ENCODE measurements at places on chromosomes 13 and 19. TPM values are rescaled to one million over a fixed set of nuclear protein-coding genes. Genes with fewer than 3 reads are reported as not detected.

The GIPC3 gene
- not detected for polyA plus RNA-seq

The ZNF584 gene
- 12.7 TPM for polyA plus RNA-seq

- H3K4me3 ChIP-seq = peak overlapping the region; percentile 61
- peaks cover 18% of the 10 kb centered on the region for H3K4me1 ChIP-seq
- peak; percentile 33 for DNase-seq
- no peaks in the 10 kb centered on the region for H3K36me3 ChIP-seq
- no peak overlapping the region for H3K27ac ChIP-seq
These were observed 4.7 kb upstream of the UBE2M start for GRCh38 chr19:58563034-58563573.

DNA sequence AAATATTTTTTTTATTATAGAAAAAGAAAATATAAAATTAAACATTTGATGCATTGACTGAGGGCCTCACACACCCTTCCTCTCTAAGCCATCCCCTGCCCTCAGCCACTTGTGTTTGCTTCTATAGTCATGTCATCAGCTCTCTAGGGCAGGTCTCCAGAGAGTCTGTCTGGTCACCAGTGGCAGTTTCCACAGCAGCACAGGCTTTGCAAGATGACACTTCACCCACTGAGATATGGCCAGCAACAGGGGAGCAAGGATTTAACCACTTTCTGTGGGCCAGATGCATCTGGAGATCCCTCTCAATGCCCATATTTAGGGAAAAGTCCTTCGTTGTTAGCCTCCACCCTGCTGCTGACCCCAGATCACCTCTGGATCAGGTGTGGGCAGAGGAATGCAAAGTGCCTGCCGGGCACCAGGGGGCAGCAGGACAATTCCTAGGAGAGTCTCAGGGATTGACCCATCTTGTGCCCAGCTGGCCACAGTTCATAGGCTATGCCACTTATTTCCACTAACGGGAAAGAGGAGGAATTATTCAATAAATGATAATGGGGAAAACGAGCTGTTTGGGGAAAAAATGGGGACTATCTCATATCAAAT, 4.8 kb downstream of the ABCC4 start:
- no peak overlapping the region for H3K27ac ChIP-seq
- no peaks in the 10 kb centered on the region for H3K36me3 ChIP-seq
- no peaks in the 10 kb centered on the region for H3K4me1 ChIP-seq

DNA sequence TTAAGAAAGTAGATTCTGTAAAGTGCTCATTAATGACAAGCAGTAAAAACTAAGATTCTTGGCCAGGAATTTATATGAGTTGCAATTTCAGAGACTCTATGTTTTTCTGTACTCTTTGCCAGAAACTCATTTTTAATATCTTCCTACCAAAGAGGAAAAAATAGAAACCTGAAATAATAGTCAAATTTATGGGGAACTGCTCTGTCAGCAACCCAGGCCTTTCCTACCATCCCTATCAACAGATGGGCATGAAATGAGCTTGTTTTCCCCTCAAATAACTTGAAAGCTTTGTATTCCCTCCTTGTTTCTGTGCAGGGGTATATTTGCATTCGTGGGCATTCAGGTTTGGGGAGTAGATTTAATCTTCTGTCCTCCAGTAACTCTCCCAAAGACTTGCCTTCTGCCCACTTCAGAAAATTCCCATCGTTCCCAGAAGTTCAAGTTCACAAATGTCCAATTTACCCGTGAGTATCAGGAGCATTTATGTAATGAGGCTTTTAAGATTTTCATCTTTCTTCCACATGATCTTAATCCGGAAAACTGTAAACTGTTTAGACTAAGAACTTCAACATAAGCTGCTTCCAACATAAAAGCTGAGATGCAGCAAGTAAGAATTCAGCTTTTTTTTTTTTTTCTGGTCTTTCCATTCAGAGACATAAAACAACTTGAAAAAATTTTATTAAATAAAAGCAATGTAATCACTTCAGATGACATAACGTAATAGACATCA, 363.1 kb downstream of the EFNB2 start:
- no peaks in the 10 kb centered on the region for H3K27me3 ChIP-seq
- DNase-seq = no peak
- peaks cover 16% of the 10 kb centered on the region for H3K4me1 ChIP-seq
- H3K27ac ChIP-seq = no peak overlapping the region

DNA sequence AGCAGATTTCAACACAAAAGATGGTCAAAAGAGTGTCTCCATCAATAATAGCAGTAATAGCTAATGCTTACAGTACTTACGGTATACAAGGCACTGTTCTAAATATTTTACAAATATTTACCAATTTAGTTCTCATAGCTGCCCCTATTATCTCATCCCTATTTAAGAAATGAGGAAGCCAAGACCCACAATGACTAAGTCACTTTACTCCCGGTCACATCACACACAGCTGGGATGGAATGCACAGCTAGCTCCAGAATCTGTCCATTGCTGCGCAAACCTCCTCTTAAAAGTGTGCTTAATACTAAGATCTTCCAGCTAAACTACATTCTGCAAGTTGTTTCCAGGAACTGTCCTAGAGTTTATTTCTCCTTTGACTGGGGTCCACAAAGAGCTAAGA, 63.4 kb downstream of the RAP2A start:
- no peaks in the 10 kb centered on the region for H3K4me1 ChIP-seq
- no peak overlapping the region for H3K4me3 ChIP-seq
- H3K27me3 ChIP-seq = no peaks in the 10 kb centered on the region

- no peak overlapping the region for H3K4me3 ChIP-seq
- DNase-seq = no peak
- peaks cover 54% of the 10 kb centered on the region for H3K27me3 ChIP-seq
- H3K4me1 ChIP-seq = no peaks in the 10 kb centered on the region
- no peak overlapping the region for H3K27ac ChIP-seq
- no peaks in the 10 kb centered on the region for H3K36me3 ChIP-seq
These were observed 16.4 kb upstream of the IGFL1 start for GRCh38 chr19:46213156-46213555.

The ZNF728 gene
- polyA plus RNA-seq = not detected

GRCh38 chr13:111947026-111947810, 119.7 kb upstream of the SOX1 start:
- no peaks in the 10 kb centered on the region for H3K4me1 ChIP-seq
- H3K27ac ChIP-seq = no peak overlapping the region
- H3K4me3 ChIP-seq = no peak overlapping the region
- no peak for DNase-seq
- H3K36me3 ChIP-seq = no peaks in the 10 kb centered on the region

- DNase-seq = no peak
- no peaks in the 10 kb centered on the region for H3K27me3 ChIP-seq
- H3K27ac ChIP-seq = no peak overlapping the region
These were observed 8.2 kb downstream of the ZNF677 start for GRCh38 chr19:53246498-53246897.

DNA sequence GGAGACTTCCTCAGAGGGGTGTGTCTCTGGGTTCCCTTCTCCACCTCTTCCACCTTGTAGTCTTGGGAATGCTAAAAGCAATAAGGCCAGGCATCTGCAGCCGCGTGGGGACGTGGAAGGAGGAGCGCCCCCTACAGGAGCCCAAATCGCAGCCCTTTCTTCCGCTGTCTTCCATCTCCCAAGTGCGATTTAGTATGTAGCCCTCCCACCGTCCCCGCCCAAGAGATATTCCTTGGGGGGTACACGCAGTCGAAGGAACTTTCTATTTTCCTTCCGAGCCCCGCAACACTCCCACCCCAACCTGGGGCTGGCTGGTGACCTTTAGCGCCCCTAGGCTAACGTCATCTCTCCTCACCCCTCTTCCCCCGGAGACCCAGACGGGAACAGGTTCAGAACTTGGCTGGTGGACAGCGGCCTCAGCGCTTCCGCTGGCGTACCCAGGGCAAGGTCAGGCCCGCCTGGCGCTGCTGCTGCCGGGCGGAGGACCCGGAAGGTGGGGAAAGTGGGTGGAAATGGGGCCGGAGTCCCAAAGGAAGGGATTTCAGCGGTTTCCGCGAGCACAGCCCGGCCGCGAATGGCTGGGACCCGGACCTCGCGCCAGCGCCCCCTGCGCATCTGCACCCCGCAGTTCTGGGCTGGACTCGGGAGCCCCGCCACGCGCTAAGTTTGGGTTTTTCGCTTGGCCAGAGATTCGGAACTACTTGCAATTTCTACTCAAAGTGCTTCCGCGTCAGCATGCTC, 2.1 kb upstream of the PCDH8 start:
- H3K4me1 ChIP-seq = peaks cover 6% of the 10 kb centered on the region
- H3K27me3 ChIP-seq = peaks cover 28% of the 10 kb centered on the region
- no peaks in the 10 kb centered on the region for H3K36me3 ChIP-seq
- no peak overlapping the region for H3K27ac ChIP-seq

- H3K4me3 ChIP-seq = no peak overlapping the region
- no peaks in the 10 kb centered on the region for H3K27me3 ChIP-seq
- H3K4me1 ChIP-seq = no peaks in the 10 kb centered on the region
- no peaks in the 10 kb centered on the region for H3K36me3 ChIP-seq
- no peak overlapping the region for H3K27ac ChIP-seq
- DNase-seq = no peak
These were observed 82.3 kb upstream of the PDCD5 start for GRCh38 chr19:32498648-32499200.

DNA sequence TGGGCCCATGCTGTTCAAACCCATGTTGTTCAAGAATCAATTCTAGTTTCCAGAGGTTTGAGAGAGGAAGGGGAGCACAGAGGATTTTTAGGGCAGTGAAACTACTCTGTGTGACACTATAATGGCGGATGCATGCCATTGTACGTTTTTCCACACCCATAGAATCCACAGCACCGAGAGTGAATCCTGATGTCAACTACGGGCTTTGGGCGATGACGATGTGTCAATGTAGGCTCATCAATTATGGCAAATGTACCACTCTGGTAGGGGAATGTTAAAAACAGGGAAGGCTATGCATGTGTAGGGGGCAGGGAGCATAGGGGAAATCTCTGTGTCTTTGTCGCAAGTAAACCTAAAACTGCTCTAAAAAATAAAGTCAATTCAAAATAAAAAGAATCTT, 70.7 kb upstream of the UBAC2 start:
- no peaks in the 10 kb centered on the region for H3K27me3 ChIP-seq
- no peak overlapping the region for H3K4me3 ChIP-seq
- H3K4me1 ChIP-seq = peaks cover 8% of the 10 kb centered on the region
- no peak for DNase-seq
- no peaks in the 10 kb centered on the region for H3K36me3 ChIP-seq
- no peak overlapping the region for H3K27ac ChIP-seq

DNA sequence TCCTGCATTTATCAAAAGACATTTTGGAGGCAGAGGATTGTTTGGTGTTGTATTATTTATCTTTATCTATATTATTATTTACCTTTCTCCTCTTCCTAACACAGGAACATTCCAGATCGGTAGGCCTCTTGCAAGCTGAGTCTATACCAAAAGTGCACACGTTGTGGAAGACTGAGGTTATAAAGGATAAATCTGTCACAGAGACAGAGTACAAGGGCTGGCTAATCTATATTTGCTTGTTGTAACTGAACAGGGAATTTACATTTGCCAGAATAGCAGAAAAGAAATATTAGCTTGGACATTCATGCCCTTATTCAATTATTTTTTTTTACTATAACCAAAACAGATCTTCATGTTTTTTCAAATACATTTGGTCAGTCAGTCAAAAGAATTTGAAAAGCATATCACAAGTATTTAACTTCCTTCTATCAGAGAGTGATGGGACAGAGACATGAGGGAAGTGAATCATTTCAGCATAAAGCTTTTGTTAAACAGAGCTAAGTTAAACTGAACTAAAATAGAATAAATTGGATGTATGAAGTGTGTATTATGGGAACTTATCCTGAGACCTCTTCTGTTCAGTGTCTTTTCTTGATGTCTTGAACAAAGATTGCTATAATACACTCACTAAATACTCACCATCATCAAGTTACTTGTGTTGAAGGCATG, 352.5 kb downstream of the DNAJC15 start:
- peaks cover 11% of the 10 kb centered on the region for H3K36me3 ChIP-seq
- no peak for DNase-seq
- H3K4me3 ChIP-seq = no peak overlapping the region
- H3K4me1 ChIP-seq = peaks cover 32% of the 10 kb centered on the region

The DKKL1 gene
- 0.30 TPM for polyA plus RNA-seq

GRCh38 chr19:18735752-18736151, 52.3 kb downstream of the CRTC1 start:
- no peaks in the 10 kb centered on the region for H3K36me3 ChIP-seq
- no peak overlapping the region for H3K4me3 ChIP-seq
- H3K4me1 ChIP-seq = no peaks in the 10 kb centered on the region
- no peak overlapping the region for H3K27ac ChIP-seq

The RAB3A gene
- polyA plus RNA-seq = 2.0 TPM

The CD33 gene
- polyA plus RNA-seq = 0.30 TPM

The ITM2B gene
- 689 TPM for polyA plus RNA-seq

GRCh38 chr13:102598061-102598460, 1.3 kb downstream of the TPP2 start:
- H3K27me3 ChIP-seq = no peaks in the 10 kb centered on the region
- peaks cover 16% of the 10 kb centered on the region for H3K4me1 ChIP-seq
- peak overlapping the region; percentile 97 for H3K4me3 ChIP-seq
- H3K27ac ChIP-seq = peak overlapping the region; percentile 100
- no peaks in the 10 kb centered on the region for H3K36me3 ChIP-seq
